ENCODE measurements at places on chromosomes 1 and 21.

DNA sequence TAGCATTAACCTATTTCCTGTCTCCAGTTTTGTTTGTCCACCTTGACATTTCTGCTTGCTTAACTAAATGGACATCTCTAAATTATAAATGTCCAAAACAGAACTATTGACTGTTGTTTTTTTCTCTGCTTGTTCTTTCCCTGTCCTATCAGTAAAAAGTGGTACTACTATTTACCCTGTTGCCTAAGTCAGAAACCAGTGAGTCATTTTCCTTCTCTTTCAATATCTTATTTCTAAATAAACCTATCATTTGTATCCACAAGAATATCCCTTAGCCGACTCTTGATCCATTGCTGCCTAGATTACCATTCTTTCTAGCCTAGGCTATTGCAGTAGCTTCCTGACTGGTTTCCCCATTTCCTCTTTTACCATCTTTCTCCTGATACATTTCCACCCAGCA lies 22.5 kb downstream of the MIER1 start:
- no peak for DNase-seq

DNA sequence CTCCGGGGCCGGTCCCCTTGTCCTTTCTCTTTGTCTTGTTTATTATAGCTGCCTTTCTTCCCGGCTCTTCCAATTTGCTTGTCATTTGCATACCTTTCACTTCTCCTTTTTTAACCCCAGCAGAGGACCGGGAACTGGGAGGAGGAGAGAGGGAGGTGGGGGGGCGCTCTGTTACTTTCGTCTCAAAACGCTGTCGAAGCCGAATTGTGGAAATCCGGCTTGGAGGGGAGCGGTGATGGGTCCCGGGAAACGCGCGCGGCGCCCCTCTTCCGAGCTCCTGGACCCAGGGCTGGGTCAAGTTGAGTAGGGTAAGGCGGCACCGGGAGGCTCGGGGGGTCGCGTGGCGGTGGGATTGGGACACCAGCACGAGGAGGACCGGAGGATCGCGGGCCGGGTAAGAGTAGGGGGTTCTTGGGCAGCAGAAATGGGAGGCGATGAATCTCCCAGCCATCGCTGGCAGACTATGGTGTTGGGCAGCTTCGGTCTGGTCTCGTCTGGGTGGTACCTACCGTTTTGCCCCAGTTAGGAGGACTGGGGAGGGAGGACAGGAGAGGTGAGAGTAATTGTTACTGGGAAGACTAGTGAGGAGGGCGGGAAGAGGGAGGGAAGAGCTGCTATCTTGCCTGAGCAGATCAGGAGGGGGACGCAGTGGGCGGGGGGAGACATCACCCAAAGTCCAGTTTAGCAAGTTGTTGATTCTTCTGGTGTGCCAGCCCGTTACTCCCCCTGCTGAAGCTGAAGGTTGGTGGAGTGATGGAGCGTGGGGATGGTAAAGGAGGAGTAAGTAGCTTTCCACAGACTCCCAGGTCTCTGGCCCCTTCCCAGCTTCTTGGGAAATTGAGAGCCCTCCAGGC lies 1.5 kb downstream of the PROX1 start:
- DNase-seq = no peak

GRCh38 chr1:160115545-160116282 lies at the start of gene ATP1A2:
TSS of gene ATP1A2 (plus strand) at chr1:160115759. CDS start at chr1:160115862, 103 bp downstream.
- DNase-seq = no peak

- DNase-seq = no peak
These were observed 38.3 kb downstream of the TCP10L start for GRCh38 chr21:32547018-32547417.

Data from non-pigmented ciliary epithelial cell (primary cell).